Pancreas (tissue), 10 donors: ENCODE measurements at places on chromosomes 16 and 17. TPM values are rescaled to one million over a fixed set of nuclear protein-coding genes. Genes with fewer than 3 reads are reported as not detected.

Gene DOC2B
- polyA plus RNA-seq, result 12.1 TPM

Gene PRDM7
- not detected for polyA plus RNA-seq

Gene ESRP2
- polyA plus RNA-seq, result 45.5 TPM

Gene G6PC1
- polyA plus RNA-seq, result 0.08 TPM

Gene CXCL16
- 12.9 TPM for polyA plus RNA-seq

Gene C16orf46
- polyA plus RNA-seq, result 0.84 TPM

Gene KRT23
- 7.6 TPM for polyA plus RNA-seq

Gene DCAKD
- 9.8 TPM for polyA plus RNA-seq

Gene SLC16A6
- polyA plus RNA-seq, result 0.08 TPM

Gene GCGR
- polyA plus RNA-seq, result 22.7 TPM

Gene PDE6G
- polyA plus RNA-seq, result 0.49 TPM

Gene ZNF689
- polyA plus RNA-seq, result 4.4 TPM

Gene AGRP
- not detected for polyA plus RNA-seq

Gene SLC22A31
- 131 TPM for polyA plus RNA-seq

Gene TNFSF13
- polyA plus RNA-seq, result 16.9 TPM

Gene NPB
- 0.34 TPM for polyA plus RNA-seq

Gene CCL3
- 0.76 TPM for polyA plus RNA-seq

Gene KRT15
- polyA plus RNA-seq, result 1.1 TPM

Gene CCR7
- 0.07 TPM for polyA plus RNA-seq

Gene CAPN15
- polyA plus RNA-seq, result 75.7 TPM

Gene BOLA2
- 7.4 TPM for polyA plus RNA-seq

Gene RPH3AL
- polyA plus RNA-seq, result 46.5 TPM

Gene NPW
- polyA plus RNA-seq, result 1.3 TPM
